ENCODE measurements at places on chromosomes 2 and 18.

GRCh38 chr2:202109737-202110184 lies 36.7 kb downstream of the KIAA2012 start:
- DNase-seq = no peak

- no peak for DNase-seq
Measured at GRCh38 chr18:12686100-12686499, 16.4 kb downstream of the CEP76 start.

GRCh38 chr2:113376913-113377445 lies 60.5 kb upstream of the ZNG1B start:
- DNase-seq = peak; percentile 29

DNA sequence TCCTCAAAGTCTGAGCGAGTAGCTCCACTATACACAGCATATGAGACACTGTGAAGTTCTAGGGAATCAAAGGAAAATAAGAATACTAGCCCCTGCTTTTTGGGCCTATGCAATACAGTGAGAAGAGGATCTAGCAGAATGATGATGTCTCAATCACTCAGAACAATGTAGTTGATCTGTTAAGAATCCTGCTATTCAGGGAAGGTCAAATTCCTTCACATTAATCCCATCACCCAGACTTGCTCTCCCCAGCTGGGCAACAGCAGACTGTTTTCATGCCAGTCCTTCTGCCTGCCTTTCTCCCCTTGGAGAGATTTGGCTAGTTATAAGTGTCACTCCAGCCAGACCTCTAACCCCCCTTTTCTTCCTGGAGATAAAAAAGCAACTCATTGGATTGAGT lies 230.0 kb upstream of the EPHA4 start:
- DNase-seq = no peak

All from CD8-positive, alpha-beta T cell (primary cell).